Dermis microvascular lymphatic vessel endothelial cell (primary cell): ENCODE measurements at places on chromosomes 1 and 21. TPM values are rescaled to one million over a fixed set of nuclear protein-coding genes. Genes with fewer than 3 reads are reported as not detected.

Gene GOLT1A
- total RNA-seq, result 0.13 TPM in 1 of 2 replicates, not detected in the other

Gene ATP1A4
- total RNA-seq, result not detected in 2 replicates

Gene POU3F1
- under 0.01 TPM in 1 of 2 replicates, not detected in the other for total RNA-seq

Gene DR1
- total RNA-seq, result 13.0 and 16.2 TPM in 2 replicates

Gene MFSD2A
- 0.13 and 0.51 TPM in 2 replicates for total RNA-seq

Gene SLFNL1
- 0.13 and 0.25 TPM in 2 replicates for total RNA-seq

Gene UBL4B
- total RNA-seq, result not detected in 2 replicates

Gene RAP1GAP
- not detected in 2 replicates for total RNA-seq

Gene HCRTR1
- 0.77 and 2.8 TPM in 2 replicates for total RNA-seq

Gene VSIG8
- total RNA-seq, result not detected in 2 replicates

Gene PRAMEF18
- not detected in 2 replicates for total RNA-seq

Gene RSPO1
- total RNA-seq, result not detected in 2 replicates

Gene HIPK1
- total RNA-seq, result 27.6 and 38.2 TPM in 2 replicates

Gene SORT1
- 9.4 and 14.5 TPM in 2 replicates for total RNA-seq

Gene TDRKH
- 4.2 and 4.4 TPM in 2 replicates for total RNA-seq

Gene CDK18
- total RNA-seq, result 0.25 and 0.39 TPM in 2 replicates

Gene RNF187
- 28.9 and 39.8 TPM in 2 replicates for total RNA-seq

Gene IFI44L
- 0.26 and 0.38 TPM in 2 replicates for total RNA-seq

Gene UMODL1
- total RNA-seq, result not detected in 2 replicates

Gene LRRC38
- total RNA-seq, result under 0.01 and 0.13 TPM in 2 replicates

Gene CFH
- total RNA-seq, result 6.5 and 92.4 TPM in 2 replicates

Gene KIF2C
- 9.7 and 21.3 TPM in 2 replicates for total RNA-seq

Gene AMY1C
- not detected in 2 replicates for total RNA-seq

Gene ENAH
- 15.3 and 17.7 TPM in 2 replicates for total RNA-seq

Gene C1orf116
- total RNA-seq, result not detected in 2 replicates

Gene CHAF1B
- 1.6 and 3.3 TPM in 2 replicates for total RNA-seq

Gene EPHX1
- total RNA-seq, result 35.6 and 82.8 TPM in 2 replicates

Gene DENND2C
- 4.0 and 6.4 TPM in 2 replicates for total RNA-seq

Gene ZNF670
- 6.2 and 7.4 TPM in 2 replicates for total RNA-seq

Gene CDCA8
- total RNA-seq, result 3.0 and 8.1 TPM in 2 replicates

Gene HSF2BP
- 0.26 and 0.38 TPM in 2 replicates for total RNA-seq

Gene KCNA3
- total RNA-seq, result not detected in 2 replicates

Gene S100A1
- not detected in 2 replicates for total RNA-seq

Gene DPT
- total RNA-seq, result not detected in 2 replicates

Gene IFNLR1
- total RNA-seq, result under 0.01 TPM in 1 of 2 replicates, not detected in the other

Gene DISP3
- under 0.01 and 0.25 TPM in 2 replicates for total RNA-seq

Gene C1orf210
- not detected in 2 replicates for total RNA-seq

Gene MAP3K21
- total RNA-seq, result 0.90 and 1.3 TPM in 2 replicates

Gene KRTAP7-1
- total RNA-seq, result not detected in 2 replicates

Gene CNR2
- not detected in 2 replicates for total RNA-seq

Gene BLACAT1
- under 0.01 TPM in 1 of 2 replicates, not detected in the other for total RNA-seq

Gene LCE1D
- total RNA-seq, result not detected in 2 replicates
